ENCODE measurements at places on chromosomes 7 and 10.

GRCh38 chr10:60769406-60769805, 8.9 kb upstream of the CDK1 start:
- DNase-seq: no peak

DNA sequence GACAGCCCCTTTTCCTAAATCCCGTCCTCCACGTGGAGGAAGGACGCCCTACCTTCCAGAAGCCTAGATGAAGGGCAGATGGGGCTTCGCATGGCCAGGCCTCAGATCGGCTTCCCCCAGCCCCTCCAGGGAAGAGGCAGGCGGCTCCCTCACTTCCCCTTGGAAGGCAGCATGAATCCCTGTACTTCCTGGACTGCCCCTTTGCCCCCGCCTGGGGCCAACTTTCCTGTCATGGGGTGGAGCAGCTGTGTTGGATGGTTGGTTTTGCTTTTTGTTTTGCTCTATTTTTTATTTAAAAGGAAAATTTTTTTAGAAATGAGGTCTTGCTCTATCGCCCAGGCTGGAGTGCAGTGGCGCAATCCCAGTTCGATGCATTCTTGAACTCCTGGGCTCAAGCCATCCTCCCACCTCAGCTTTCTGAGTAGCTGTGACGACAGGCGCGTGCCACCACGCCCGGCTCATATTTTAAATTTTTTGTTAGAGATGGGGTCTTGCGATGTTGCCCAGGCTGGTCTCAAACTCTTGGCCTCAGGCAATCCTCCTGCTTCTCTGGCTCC, 27.2 kb downstream of the GTF2IRD1 start:
- DNase-seq: peak; percentile 89

GRCh38 chr10:104122225-104123107, 495 bp downstream of the SFR1 start:
- DNase-seq: no peak

- DNase-seq: no peak
Observed at GRCh38 chr10:27504808-27505460, 830 bp downstream of the RAB18 start.
